ENCODE measurements at places on chromosomes 3 and 15.

GRCh38 chr3:131995891-131996290 lies 38.9 kb downstream of the CPNE4 start:
- no peak for DNase-seq

DNA sequence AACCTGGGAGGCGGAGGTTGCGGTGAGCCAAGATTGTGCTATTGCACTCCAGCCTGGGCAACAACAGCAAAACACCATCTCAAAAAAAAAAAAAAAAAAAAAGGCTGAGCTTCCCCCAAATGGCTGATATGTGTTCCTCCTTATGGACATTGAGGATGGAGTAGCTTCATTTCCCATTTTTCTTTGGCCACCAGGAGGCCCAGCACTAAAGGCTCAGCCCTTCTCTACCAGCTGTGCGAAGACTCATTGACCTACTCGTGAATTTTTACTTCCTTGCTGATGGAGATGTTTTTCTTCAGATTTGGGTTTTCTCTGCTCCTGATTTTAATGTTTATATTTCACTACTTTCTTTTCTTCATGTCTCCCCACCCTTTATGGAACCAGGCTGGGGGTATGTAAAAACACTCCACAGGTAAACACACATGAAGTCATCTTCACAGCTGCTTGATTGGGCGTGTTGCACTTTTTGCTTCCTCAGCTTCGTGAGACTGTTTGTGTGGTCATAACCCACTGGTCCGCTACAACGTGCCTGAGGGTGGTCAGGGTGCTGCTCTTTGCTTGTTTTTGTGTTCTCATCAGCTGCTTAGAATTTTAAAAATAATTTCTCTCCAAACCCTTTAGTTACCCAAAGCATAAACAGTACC lies 13.5 kb downstream of the SEMA4B start:
- DNase-seq = no peak

DNA sequence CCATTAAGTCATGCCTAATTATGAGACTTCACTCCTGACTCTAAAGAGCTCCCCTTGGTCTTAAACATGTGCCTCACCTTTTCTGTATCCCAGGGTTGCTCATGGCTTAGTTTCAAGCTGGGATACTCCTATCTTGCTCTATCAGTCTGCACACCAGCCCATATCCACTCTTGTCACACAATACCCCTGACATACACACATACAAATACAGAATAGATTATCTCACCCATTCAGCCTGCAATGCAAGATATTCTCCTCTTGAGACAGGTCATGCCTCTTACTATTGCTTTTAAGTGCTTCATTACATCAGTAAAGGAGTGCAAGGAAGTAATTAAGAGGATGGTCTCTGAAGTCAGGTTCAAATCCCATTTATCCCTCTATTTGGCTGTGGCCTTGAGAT lies 587.3 kb downstream of the IGSF11 start:
- no peak for DNase-seq

DNA sequence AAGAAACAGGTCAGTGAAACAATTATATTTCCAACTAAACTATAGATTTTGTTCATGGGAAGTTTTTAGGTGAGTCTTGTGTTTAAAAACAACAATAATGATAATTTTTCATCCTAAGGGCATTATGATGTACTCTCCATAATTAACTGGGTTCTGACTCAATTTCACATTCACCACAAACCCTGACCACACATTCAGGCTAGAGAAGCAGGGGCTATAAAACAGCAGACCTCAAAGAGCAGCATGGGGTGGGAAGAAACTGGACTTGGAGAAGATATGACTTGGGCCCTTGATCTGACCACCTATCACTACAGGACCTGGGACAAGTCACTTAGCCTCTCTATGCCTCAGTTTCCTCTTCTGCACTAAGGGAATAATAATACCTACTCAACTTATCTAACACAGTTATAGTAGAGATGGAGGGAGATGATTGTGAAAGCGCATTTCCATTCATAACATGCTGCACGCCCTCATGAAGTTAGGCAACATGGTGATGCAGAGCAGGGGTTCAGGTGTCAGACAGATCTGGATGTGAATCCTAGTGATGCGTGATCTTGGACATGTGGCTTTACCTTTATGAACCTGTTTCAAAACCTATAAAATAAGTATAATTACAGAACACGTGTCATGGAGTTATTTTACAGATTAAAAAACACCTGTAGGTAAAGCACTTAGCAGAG lies 63.0 kb upstream of the ACP3 start:
- no peak for DNase-seq

DNA sequence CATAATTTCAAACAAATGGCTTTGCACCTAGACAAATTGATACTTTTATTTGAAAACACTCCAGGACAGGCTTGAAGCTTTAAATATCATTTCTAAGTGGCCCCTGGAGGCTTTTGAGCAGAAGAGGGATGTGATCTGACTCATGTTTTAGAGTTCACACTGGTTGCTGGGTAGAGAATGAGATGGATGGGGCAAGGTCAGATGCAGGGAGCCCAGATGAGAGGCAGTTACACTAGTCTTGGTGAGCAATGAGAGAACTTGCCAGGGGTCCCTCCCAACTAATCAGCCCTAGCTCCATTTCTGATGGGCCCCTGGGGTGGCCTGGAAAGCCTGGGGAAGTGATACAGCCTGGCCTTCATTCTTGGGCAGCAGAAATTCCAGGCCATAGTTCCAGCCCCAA lies 190.4 kb downstream of the MEGF11 start:
- DNase-seq = no peak

DNA sequence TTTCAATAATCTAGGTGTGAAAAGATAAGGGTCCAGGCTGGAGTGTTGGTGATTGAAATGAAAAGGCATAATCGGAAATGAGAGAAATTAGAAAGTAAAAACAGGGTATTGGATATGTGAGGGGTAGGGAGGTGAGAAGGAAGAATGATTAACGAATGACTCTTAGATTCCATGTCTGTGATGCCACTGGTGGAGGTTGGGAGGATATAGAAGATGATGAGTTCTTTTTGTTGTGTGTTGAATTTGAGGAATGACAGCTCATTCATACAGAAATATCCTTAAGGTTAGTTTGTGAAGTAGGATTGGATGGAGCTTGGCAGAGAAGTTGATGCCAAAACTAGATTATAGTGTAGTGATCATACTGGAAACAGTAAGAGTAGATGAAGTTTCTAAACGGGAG lies 72.2 kb upstream of the CCNL1 start:
- DNase-seq = no peak

DNA sequence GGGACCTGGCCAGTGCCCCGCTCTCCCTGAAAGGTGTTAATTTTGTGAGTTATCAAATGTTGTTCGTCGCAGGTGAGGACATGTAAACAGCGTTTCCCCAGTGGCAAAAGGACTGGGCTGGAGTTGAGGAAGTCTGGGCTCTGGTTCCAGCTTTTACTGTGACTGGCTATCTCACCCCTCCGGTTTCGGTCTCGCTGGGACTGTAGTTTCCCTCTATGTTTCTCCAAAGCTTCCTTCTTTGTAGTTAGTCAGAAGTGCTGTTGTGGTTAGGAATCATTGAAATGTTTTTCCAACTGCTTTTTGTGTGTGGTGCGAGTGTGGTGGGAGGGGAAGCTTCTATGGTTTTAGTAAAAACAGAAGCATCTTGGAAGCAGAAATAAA lies 990 bp upstream of the CLDN1 start:
- no peak for DNase-seq

DNA sequence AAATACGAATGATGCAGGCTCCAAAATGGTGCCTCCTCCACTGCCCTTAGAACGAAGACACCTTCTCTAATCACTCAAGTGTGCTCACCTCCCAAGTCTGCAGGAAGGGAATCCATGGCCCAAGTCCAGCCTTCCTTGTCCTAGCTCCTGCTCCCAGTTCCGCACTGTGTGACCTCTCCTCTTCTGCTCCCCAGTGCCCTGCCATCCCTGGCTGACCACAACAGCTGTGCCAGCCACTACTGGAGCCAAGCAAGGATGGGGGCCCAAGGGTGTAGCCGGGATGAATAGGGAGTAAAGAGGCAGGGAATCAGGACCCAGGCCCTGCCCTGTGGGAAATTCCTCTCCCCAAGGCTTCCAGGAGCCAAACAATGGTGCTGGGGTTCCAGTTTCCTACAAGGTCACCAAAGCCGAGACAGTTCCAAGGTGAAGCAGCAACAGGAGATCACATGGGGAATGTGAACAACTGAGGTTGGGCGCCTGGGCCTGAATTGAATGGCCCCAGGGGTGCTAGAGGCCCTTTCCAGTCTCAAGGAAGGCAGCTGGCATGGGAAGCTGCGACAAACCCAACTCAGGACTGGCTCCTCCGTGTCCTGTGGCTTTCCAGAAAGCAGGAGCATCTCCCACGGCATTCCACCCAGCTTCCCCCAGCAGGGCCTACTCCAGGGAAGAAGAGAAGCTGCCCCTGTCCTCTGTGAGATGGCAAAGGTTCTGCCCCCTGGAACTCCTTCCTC lies 20.2 kb downstream of the SEMA7A start:
- no peak for DNase-seq

DNA sequence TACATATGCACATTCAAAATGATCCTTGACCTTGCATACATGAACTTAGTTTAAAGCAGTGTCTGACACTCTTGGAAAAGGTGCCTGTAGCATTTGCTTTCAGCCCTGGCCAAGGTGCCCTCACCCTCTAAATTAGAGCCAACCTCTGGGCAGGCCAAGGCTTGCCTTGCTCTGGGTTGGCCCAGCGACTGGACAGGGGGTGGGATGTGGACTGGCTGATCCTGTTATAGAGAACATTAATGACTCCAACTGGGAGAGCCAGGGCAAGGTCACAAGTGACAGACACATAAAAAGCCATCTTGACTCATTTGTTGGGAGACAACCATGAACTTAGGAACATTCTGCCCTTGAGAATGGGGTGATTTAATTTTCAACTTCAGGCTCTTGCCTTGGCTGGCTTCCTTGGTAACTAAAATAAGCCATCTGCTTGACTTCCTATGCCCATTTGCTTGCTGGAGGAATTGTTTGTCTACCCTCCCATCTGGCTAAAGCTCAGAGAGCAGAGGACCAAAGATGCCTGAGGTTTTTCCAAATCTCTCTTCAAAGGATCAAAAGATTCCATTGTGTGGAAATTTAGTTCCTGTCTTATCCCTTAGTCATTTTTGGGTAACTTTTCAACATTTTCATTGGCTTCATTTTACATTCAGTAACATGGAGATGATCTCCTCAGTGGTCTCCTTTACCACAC lies 403.7 kb downstream of the SOX2 start:
- DNase-seq = no peak

DNA sequence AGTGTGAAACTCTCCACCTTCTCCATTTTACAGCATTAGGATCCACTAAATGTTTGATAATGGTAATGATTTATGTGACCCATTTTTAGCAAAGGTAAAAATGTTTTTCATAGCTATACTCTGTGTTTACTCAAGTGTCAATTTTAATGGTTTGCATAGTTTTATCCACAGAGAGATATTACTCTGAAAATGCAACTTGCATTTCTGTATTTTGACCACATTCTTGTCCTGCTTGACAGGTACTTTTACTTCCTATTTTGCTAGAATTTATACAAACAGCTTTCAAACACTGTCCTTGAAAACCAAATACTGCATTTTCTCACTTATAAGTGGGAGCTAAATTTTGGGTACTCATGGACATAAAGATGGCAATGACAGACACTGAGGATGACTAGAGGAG lies 62.9 kb downstream of the SERPINI1 start:
- DNase-seq = no peak

DNA sequence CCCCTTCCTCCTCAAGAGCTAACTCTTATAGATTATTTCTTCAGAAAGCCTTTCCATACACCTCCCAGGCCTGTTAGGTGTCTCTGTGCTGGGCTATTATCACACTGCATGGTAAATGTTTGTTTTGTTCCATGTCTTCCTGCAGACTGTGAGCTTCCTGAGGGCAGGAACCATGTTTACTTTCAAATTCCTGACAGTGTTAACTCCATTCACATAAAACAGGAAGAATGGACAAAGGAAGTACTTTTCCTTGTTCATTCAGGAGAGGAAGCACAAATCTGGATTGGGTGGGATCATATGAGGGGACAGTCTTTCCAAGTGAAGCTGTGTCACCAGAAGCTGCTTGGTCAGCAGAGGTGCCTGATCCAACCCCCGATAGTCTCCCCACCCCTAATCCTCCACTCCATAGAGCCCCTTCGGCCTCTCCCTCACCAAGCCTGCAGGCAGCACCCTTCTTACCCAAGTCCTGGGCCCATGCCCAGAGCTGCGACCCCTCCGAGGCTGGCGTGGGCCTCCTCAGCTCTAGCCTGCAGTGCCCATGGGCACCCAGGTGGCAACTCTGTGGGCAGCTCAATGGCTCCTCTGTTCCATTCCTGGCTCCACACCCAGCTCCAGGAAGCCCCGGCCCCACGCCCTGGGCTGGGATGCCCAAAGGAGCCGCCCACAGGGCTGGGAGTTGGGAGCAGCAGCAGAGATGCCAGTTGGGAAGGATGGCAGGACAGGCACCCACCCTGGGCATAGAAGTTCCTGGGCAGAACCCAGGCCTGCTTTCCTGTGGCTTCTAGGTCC lies 6.9 kb downstream of the SHF start:
- no peak for DNase-seq

DNA sequence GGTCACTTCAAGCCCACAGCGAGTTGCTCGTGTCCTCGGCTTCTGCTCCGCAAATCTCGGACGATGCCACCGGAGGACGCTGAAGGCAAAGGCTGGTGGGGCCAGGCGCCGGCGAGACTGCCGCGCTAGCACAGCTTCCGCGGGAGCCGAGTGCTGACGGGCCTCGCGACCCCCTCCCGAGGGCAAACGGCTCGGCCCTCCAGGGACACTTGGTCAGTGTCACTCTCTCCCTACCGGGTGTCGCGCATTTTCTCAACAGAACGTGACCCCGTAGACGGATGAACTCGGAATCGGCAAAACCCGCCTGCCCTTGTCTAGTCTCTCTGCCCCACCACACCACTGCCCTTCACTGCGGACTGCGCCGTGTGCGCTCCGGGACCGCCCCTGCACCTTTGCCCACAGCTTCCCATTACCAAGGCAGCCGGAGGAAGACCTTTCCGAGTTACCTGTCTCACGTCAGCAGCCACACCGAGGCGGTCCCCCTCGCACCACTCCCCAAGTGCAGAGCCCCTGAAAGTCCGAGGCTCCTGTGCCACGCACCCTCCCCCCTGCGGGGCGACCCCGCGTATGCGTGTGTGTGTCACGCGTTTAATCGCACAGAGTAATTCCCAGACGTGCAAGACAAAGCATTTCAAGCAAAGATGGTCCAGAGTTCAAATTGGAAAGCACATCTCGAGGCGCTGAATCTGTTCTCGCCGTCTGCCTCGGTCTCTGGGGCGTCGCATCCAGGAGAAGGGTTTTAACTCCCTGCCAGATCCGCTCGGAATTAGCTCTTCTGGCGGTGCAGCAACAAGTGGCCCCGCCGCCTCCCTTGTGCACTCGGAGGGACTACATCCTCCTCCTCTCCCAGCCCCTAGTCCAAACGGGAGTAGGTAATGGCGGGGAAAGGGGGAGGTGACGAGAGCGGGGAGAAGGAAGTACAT lies 245.0 kb upstream of the TOPAZ1 start:
- DNase-seq = no peak

GRCh38 chr15:39573844-39574243 lies 7.0 kb upstream of the THBS1 start:
- no peak for DNase-seq

DNA sequence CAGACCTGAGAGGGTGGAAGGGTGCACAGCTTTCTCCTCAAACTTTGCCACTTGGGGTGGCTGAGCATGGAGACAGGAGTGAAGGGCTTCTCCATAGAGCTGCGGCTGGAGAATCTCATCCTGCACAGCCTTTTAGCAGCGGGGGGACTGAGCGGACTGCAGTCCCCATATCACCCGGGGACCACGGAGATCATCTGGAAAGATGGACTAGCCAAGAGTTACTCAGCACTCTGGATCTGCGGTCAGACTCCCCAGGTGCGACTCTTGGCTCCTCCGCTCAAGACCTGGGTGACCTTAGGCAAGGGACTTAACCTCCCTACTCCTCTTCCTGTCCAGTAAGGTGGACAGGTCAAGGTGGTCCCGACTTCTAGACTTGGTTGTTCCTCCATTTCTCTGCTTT lies 125.8 kb upstream of the MEF2A start:
- no peak for DNase-seq

- no peak for DNase-seq
Observed at GRCh38 chr3:78941587-78941986, 826.2 kb downstream of the ROBO1 start.
